NCI-H2227 treated with DMSO at 0.1 percent for 48 hours (cell line): ENCODE measurements at places on chromosomes 2 and 18.
A peak's percentile ranks its signal among the peaks of the same experiment; 100 is the strongest.

- no peak for DNase-seq
These were observed 40.9 kb downstream of the DSG2 start for GRCh38 chr18:31538837-31539236.

- no peak for DNase-seq
These were observed 124.8 kb downstream of the C1D start for GRCh38 chr2:67938053-67938452.

- no peak for DNase-seq
These were observed 115.6 kb upstream of the RMDN2 start for GRCh38 chr2:37809525-37809924.

GRCh38 chr18:45384962-45385315, 230.3 kb upstream of the SLC14A2 start:
- no peak for DNase-seq

- no peak for DNase-seq
These were observed 62.9 kb upstream of the APCDD1 start for GRCh38 chr18:10391506-10391905.

- DNase-seq = no peak
These were observed 204.1 kb upstream of the VRK2 start for GRCh38 chr2:57842531-57842930.

- DNase-seq = no peak
These were observed 553.8 kb upstream of the FANCL start for GRCh38 chr2:58794916-58795315.

- DNase-seq = no peak
These were observed 259.1 kb upstream of the AGAP1 start for GRCh38 chr2:235234736-235235135.

GRCh38 chr2:231882646-231883045, 43.5 kb downstream of the NPPC start:
- no peak for DNase-seq

GRCh38 chr2:64686283-64686956, 32.7 kb upstream of the SERTAD2 start:
- DNase-seq = no peak

- no peak for DNase-seq
These were observed 127.0 kb upstream of the COL5A2 start for GRCh38 chr2:189306525-189306924.

- no peak for DNase-seq
These were observed 261.3 kb downstream of the TNS1 start for GRCh38 chr2:217741381-217741955.

DNA sequence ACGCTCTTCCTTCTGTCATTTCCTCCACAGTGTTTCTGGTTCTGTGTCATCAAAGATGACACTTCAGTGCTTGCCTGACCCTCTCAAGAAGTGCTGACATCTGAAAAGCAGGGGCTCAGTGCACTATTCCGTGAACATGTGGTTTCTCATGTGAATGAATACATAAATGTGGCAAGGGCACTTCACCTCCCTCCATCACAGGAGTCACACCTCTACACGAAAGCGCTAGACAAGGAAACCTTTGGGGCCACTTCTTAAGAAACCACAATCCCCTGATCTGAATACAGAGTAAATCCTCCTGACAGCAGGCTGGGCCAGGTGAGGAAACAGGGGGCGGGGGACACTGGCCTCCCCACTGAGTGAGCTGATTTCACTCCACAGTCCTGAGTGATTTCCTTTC, 145.8 kb upstream of the ACAA2 start:
- no peak for DNase-seq

- no peak for DNase-seq
These were observed 40.7 kb downstream of the PCARE start for GRCh38 chr2:29033656-29034055.

GRCh38 chr18:21038201-21038600, 73.4 kb downstream of the ROCK1 start:
- no peak for DNase-seq

GRCh38 chr2:147449323-147449991, 395.4 kb upstream of the ACVR2A start:
- DNase-seq = peak; percentile 80

- DNase-seq = no peak
These were observed 113.9 kb upstream of the CCDC68 start for GRCh38 chr18:55073116-55073515.

DNA sequence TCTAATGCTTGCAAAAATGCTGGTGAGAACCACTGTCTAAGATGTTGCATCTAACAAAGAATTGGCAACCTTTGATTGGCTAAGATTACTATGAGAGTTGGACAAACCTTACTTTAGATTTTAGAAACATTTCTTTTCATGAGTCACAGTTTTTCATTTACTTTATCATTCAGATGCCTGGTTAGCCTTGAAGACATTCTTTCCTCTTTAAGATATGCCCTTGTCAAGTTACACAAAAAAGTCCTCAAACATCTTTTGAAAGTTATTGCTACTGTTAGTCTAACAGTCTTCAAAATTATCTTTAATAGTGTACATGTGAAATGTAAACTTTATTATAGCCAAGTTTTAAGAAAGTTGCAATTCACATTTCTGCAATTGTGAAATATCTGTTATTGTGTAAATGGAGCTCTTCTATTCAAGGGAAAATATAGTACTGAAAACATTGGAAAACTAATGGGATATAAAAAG, 276.3 kb downstream of the RND3 start:
- DNase-seq = no peak

- DNase-seq = no peak
These were observed 179.5 kb upstream of the SMAD7 start for GRCh38 chr18:49130261-49130660.

GRCh38 chr2:182638667-182639066, 77.4 kb upstream of the DNAJC10 start:
- no peak for DNase-seq

GRCh38 chr2:980176-980575, 29.5 kb downstream of the SNTG2 start:
- no peak for DNase-seq

- DNase-seq = no peak
These were observed 34.2 kb downstream of the SAP130 start for GRCh38 chr2:127993659-127994058.

GRCh38 chr2:174618179-174618578, 20.6 kb upstream of the WIPF1 start:
- no peak for DNase-seq

DNA sequence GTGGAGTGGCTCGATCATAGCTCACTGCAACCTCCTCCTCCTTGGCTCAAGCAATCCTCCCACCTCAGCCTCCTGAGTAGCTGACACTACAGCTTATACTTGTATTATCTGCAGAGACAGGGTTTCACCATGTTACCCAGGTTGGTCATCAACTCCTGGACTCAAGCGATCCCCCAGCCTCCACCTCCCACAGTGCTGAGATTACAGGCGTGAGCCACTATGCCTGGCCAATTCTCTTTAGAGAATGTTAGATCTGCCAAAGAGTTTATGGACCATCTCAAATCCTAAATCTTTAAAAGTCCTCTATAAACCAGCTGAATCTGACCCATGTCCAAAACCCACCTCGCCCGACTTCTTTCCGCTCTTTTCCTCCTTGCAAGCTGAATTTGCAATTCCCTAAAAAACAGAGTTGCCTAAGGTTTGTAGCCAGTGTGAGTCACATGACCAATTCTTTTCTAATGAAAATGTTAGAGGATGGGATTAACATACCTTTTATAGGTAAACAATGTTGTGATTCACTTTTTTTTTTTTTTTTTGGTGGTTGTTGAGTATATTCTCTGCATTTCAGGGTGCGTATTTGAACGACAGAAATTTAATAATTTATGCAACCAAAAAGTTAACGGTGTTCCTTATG, 2.4 kb upstream of the PMAIP1 start:
- DNase-seq = no peak
